AG04450 (cell line): ENCODE measurements at places on chromosomes 1 and 21.

DNA sequence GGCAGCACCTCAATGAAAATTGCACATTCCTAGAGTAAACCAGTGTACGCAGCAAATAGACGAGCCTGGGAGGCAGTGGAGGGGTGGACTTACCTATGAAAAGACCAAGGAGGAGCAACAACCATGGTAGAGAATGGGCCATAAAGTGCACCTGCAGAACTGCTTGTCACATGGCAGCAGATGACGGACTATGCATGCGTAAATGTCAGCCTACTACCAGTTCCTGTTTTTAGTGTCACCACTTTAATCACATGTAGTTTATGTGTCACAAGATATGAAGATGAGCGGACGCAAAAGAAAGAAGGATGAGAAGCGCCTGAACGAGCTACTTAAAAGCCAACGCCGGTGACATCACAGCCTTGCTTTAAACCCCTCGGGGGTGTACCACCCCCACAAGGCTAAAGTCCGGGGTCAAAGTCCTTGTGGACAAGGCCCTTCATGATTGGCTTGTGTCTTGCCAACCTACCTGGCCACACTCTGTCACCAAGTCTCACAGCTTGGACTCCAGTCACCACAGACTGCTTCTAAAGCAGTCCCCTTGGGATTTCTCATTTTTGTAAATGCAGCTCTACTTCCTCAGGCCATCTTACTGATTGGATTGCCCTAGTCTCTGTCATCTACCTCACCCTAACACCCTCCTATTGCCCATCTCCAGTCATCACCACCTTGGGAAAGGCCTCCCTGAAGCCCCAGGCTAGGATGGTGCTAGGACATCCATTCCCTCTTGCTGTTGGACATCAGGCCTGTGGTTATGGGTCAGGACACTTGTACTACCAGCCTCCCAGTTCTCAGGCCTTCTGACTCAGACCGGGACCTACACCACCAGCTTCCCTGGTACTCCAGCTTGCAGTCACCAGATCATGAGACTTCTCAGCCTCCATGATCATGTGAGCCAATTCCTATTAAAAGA lies 6.0 kb upstream of the LY9 start:
- DNase-seq = no peak

- DNase-seq = no peak
These were observed 299.5 kb upstream of the FMN2 start for GRCh38 chr1:239792157-239792556.

DNA sequence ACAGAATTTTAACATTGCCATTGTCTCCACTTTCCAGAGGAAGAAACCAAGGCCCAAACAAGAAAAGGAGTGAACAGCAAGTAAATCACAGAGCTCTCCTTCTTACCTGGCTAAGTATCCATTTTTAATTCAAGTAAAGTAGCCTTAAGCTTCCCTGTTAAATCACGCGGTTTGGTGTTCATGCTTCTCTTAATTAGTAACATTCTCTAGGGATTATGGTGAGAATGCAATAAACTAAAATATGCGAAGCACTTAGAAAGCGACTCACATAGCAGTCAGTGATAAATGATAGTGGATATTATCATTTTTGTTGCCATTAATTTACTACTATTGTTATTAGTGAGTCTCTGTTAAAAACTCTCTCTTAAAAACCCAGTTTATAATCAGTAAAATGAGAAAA lies 630.5 kb upstream of the TMPRSS15 start:
- no peak for DNase-seq

DNA sequence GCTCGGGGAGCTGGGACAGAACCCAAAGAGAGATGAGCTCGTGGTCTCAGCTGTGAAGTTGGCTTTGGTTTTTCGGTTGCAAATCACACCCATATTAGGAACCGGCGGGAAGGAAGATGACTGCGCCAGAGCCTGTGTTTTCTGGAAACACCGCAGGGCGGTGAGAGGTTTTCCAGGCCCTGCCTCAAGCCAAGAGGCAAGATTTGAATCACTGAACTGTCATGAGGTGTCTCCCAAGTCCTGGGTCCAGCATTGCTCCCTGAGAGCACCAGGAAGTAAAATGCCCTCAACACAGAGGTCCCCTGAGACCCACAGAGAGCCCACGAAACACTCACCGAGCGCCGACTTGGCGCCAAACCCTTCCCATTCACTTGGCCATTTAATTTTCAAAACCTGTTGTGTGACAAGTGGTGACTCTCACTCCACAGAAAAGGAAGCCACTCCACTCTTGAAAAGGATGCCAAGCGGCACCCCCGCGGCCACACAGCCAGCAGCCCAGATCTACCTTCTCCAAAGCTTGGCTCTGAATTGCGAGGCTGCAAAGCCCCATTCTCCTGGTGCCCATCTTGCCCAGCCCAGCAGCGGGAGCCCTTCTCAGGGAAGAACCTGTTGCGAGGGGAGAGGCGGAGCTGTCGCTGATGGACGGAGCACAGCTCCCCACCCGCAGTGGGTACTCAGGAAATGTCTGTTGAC lies 99.0 kb upstream of the RUNX3 start:
- no peak for DNase-seq

DNA sequence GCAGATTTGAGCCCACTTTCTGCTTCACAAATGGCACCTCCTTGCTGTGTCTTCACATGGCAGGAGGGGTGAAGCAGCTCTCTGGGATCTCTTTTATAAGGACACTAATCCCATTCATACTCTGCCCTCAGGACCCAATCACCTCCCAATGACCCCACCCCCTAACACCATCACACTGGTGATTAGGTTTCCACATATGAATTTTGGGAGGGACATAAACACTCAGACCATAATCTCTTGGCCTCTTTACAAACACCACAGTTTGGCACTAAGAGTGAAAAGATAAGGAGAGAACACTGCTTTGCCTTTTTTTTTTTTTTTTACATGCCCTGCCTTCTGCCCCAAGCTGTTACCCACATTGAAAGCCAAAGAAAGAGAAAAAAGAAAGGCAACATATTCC lies 166.2 kb upstream of the NFIA start:
- DNase-seq = no peak
